ENCODE measurements at places on chromosomes 4 and X.

DNA sequence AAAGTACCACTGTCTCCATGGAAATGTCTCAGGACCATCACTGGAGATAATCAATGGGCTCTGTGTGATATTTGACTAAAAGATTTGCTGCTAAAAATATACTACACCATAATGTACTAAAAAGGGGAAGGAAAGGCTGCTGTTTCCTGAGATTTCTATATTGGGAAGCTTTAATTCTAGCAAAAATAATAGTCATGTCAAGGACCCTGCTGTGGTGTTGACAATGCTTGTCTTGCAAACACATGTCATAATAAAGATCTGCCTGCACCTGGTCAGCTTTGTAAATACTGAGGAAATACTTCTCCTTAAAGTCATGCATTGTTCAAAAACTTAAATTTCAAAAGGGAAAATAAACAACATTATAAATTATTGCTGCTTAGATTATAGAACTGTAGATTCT, 417.9 kb downstream of the GPM6A start:
- DNase-seq = no peak

- DNase-seq = no peak
These were observed 597.6 kb upstream of the MAGEB2 start for GRCh38 chrX:29617725-29618124.

- no peak for DNase-seq
These were observed 34.6 kb upstream of the TBC1D9 start for GRCh38 chr4:140790765-140791164.

DNA sequence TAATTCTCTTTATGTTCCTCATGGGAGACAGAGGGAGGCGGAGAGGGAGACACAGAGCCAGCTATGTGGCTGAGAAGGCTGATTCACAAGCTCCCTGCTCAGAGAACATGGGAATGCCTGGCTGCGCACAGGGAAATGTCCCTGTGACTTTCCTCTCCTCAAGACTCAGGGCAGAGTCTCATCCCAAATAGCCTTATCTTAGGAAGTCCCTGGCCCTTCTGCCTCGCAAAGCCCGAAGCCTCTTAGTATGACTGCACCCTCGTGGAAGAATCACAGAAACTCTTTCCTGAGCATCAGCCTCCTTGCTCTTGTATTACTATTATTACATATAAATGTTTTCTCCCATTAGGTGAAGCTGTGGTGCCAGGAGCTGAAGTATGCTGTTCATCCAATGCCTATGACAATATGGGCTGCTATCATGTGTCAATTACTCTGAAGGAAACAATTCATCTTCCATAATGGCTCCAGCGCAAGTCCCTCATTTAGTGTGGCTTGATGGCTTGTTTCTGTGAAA, 230.5 kb downstream of the MGST2 start:
- no peak for DNase-seq

DNA sequence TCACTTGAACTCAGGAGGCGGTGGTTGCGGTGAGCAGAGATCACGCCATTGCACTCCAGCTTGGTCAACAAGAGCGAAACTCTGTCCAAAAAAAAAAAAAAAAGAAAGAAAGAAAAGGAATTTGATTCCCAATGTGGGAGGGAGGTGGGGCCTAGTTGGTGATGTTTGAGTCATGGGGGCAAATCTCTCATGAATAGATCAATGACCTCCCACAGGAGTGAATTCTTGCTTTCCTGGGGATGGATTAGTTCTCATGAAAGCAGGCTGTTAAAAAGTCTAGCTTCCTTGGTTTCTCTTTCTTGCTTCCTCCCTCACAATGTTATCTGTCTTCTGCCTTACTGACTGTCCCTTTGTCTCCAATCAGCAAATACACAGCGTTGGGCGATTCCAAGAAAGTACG, 419.5 kb upstream of the RPS6KA3 start:
- no peak for DNase-seq

- no peak for DNase-seq
These were observed 168.4 kb upstream of the GK2 start for GRCh38 chr4:79576429-79576753.

DNA sequence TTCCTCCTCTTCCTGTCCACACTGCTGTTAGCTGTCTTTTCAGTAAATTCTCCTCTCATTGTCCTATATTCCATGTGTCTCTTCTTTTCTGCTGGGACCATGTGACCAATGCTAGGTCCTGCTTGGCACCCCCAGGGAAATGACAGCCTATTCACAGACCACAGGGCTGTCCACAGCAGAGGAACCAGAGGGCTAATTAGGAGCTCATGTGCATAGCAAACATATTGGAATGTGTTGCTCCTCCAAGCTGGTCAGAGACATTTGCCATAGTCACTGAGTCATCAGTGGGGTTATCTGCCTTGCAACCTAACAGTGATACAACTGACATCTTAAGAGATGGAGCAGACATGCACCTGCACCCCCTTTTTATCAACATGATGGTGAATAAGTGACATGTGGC, 67.9 kb upstream of the PUDP start:
- no peak for DNase-seq

DNA sequence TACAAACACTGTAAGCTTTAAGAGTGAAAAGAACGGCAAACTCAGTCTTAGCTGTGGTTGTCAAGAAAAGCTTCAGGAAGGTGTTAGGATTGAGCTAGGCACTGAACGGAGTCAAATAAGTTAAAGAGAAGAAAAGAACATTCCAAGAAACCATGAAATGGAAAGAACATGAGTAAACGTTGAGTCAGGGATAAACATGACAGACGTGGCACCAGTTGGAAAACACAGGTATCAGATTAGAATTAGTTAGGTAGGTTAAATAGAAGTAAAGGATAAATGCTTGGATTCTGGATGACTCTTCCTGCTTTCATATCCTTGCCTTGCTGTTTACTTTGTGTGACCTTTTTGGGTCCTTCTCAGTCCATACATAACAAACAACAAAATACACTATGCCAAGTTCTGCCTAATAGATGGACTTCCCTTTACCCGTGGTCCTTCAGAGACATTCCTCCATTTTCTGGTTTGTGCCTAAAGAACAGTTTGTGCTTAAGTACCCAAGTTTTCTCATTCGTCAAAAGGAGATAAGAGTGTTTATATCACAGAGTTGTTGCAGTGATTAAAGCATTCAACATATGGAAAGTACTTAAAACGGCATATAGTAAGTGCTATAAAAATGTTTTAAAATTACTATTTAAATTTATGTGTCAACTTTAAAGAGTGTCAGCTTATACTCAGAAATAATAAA, 446.9 kb downstream of the TMA16 start:
- DNase-seq = no peak

DNA sequence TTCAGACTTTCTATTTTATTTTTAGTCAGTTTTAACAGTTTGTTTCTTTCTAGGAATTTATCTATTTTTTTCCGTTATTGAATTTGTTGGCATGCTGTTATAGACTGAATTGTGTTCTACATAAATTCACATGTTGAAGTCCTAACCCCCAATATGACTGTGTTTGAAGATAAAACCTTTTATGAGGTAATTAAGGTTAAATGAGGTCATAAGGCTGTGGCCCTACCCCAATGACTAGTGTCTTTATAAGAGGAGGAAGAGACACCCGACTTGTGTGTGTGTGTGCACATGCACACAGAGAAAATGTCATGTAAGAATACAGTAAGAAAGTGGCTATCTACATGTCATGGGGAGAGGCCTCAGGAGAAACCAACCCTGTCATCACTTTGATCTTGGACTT, 146.3 kb downstream of the BRWD3 start:
- DNase-seq = no peak

GRCh38 chr4:26331380-26331950, 10.7 kb downstream of the RBPJ start:
- DNase-seq = no peak

DNA sequence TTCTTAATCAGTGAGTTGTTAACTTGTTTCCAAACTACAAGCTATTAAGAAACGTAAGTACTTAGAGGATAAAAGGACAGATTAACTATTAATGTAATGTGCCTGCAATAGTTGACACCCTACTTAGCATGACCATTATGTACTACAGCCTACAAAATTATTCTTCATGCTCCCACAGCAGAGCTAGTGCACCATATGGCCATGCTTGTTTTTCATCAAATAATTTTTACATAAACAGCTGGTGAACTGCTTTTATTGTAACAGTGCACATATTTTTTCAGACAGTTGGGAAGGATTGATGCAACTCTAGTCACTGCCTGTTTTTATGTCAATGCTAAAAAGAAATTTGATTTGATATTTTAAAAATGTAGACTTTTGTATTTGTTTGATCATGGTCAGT, 10.2 kb upstream of the MAGEB10 start:
- no peak for DNase-seq

DNA sequence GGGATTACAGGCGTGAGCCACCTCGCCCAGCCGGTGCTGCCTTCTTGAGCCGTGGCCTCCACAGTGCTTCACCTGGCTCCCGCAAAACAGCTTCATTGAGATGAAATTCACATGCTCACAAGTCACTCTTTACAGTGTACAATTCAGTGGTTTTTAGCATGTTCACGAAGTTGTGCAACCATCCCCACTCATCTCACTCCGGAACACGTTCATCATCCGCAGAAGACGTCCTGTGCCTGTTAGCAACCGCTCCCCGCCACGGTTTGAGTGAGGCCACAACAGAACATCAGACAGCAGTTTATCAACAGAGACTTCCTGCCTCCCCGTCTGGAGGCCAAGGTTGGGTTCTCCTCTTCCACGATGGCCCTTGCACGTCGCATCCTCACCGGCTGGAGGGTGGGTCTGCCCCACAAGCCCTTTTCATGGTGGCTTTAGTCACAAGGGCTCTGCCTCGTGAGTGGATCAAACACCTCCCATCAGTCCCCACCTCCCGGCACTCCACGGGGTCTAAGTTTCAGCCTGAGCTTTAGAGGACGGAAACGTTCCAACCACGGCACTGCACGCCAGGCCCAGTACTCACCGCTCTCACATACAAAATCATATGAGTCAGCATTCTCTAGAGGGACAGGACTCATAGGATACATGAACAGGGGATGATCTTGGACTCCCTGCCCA, 29.6 kb upstream of the SPON2 start:
- peak; percentile 74 for DNase-seq

DNA sequence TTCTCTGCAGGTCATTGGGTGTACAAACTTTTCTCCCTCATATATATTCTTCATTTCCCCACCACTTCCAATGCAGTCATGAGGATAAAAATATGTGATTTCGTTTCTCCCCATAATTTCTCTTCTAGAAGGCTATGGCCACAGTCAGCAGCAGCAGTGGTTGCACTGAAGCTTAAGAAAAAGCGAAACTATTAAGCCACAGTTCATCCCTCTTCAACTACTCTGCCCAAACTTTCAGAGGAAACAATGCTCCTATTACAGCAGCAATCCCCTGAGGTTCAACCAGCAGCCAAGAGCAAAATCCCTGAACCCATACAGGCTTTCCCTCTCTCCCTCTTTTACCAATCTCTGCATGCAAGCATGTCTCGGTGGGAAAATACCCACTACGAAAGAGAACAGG, 298.6 kb downstream of the DHX15 start:
- no peak for DNase-seq

DNA sequence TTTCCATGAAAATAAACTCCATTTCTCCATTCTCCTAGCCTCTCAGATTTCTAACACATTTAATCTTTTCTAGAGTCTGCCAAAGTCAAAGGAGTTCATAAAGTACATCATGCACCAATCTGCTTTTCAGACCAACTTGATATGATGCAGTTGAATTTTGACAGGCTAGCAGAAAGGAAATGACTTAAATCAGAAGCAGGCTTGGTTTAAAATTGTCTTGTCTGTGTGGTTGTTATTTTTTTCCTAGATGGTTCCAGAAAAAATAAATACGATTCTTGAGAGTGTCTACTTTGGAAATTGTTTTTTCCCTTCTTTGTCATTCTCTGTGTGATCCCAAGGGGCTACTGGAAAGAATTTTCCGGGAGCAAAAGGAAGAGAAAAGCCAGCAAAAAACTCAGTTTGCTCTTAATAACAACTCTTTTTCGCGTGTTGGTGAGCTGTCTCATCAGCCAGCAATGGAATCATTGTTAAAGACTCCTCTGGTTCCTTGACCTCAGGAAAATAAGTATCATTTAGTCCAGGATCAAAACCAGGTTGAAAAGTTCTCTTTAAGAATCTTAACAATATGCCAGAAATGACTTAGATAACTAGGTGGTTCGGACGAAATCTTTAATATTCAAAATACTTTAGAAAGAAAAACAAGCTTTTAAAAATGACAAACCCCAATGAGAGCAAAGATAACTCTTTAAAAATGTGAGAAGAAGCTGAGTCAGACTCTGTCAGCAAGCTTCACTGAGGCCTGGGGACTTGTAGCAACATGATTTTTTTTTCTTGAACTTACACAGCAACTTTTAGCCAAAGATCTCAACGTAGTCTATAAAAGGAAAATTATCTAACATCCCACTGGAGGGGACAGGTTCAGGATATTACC, 49.7 kb upstream of the GAB1 start:
- DNase-seq = no peak

- no peak for DNase-seq
These were observed 37.9 kb upstream of the PAPSS1 start for GRCh38 chr4:107757864-107758476.

GRCh38 chrX:71301195-71301924, at the start of gene ITGB1BP2:
Gene ITGB1BP2, plus strand, starts transcription at chrX:71301750. Its CDS starts 57 bp downstream, at chrX:71301807.
- DNase-seq = no peak

- DNase-seq = no peak
These were observed 187.3 kb downstream of the SLC39A8 start for GRCh38 chr4:102157984-102158383.

DNA sequence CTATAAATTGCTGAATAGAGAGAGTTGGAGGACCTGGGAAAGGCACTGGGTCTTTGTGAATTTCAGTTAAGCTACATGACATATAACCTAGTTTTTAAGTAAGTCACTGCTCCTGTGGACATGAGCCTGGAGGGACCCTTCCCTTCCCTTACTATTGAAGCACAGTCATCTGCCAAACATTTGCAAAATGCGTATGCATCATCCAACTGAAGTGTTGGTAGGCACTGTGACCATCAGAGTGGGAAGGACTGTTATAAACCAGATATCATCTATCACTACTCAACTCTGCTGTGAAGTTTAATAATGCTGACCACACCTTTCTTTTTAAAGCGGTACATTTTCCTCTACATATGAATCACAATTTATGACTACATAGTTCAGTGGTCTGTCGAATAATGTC, 5.2 kb downstream of the GABRA3 start:
- no peak for DNase-seq

GRCh38 chr4:21792736-21793135, 155.8 kb downstream of the KCNIP4 start:
- no peak for DNase-seq

DNA sequence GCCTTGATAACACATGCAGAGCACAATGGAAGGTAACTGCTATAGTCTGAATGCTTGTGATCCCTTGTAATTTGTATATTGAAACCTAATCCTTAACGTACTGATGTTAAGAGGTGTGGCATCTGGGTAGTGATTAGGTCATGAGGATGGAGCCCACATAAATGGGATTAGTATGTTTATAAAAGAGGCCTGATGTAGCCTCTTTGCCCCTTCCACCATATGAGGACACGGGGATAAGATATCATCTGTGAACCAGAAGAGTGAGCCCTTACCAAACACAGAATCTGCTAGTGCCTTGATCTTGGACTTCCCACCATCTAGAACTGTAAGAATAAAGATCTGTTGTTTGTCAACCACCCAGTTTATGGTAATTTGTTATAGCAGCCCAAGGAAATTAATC, 1074.2 kb upstream of the INTU start:
- DNase-seq = no peak

- DNase-seq = no peak
These were observed 714.2 kb upstream of the LCORL start for GRCh38 chr4:18735740-18736268.
